Ascending aorta (tissue), 2 donors: ENCODE measurements at places on chromosomes 3 and 15. TPM values are rescaled to one million over a fixed set of nuclear protein-coding genes. Genes with fewer than 3 reads are reported as not detected.
A peak's percentile ranks its signal among the peaks of the same experiment; 100 is the strongest.

Gene GRM2
- total RNA-seq: not detected

Gene SCAANT1
- not detected for total RNA-seq

- H3K36me3 ChIP-seq: peaks cover 10% of the 10 kb centered on the region
- H3K4me1 ChIP-seq: peaks cover 31% of the 10 kb centered on the region
- no peak for DNase-seq
- H3K27me3 ChIP-seq: no peaks in the 10 kb centered on the region
- H3K27ac ChIP-seq: peak overlapping the region; percentile 80
- H3K4me3 ChIP-seq: peak overlapping the region; percentile 20
Observed at GRCh38 chr15:90609242-90610180, 79.8 kb downstream of the CRTC3 start.

- DNase-seq: no peak
- no peak overlapping the region for H3K4me3 ChIP-seq
- no peak overlapping the region for H3K27ac ChIP-seq
- no peaks in the 10 kb centered on the region for H3K4me1 ChIP-seq
Observed at GRCh38 chr15:94259863-94260262, 28.5 kb downstream of the MCTP2 start.

DNA sequence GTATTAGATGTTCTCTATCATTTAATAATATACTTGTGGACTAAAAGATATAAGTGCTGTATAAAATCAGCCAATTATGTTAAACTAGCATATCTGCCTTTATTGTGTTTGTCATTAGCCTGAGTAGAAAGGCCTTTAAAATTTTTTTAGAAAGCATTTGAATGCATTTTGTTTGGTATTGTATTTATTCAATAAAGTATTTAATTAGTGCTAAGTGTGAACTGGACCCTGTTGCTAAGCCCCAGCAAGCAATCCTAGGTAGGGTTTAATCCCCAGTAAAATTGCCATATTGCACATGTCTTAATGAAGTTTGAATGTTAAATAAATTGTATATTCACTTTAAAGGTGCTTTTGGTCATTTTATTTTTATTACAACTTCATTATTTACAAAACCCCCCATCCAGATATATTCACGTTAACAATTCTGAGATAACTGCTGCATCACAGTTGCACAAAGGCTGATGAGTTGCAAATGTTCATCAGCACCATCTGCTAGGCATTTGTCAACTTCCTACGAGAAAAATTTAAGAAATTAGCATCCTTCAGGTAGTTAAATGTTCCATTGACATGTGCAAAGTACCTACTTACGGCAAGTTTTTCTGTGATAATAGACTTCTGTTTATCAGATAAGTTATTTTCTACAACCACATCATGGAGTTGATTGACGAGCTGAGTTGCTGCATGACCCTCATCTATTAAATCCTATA, 6.3 kb downstream of the EIF4A2 start:
- H3K27ac ChIP-seq: no peak overlapping the region
- no peaks in the 10 kb centered on the region for H3K27me3 ChIP-seq
- peaks cover 50% of the 10 kb centered on the region for H3K36me3 ChIP-seq
- DNase-seq: no peak
- peaks cover 10% of the 10 kb centered on the region for H3K4me1 ChIP-seq

DNA sequence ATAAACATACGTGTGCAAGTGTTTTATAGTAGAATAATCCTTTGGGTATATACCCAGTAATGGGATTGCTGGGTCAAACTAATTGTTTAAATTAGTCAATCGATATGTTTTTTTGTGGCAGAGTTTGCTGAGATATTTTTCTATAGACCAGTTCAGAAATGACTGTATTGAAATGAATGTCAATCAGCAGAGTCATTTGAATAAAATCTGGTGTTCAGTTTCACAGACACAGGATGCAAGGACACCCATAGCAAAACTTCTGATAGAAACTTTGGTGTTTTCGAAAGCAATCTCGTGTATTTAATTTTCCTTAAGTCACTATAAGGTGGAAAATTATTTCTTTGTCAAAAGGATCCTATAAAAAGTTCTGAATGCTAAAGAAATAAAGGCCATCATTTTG, 434.4 kb downstream of the RAP2B start:
- no peaks in the 10 kb centered on the region for H3K4me1 ChIP-seq
- no peak overlapping the region for H3K4me3 ChIP-seq
- H3K27me3 ChIP-seq: no peaks in the 10 kb centered on the region
- no peak for DNase-seq
- H3K36me3 ChIP-seq: no peaks in the 10 kb centered on the region

- no peaks in the 10 kb centered on the region for H3K36me3 ChIP-seq
- DNase-seq: no peak
- no peaks in the 10 kb centered on the region for H3K4me1 ChIP-seq
- no peak overlapping the region for H3K4me3 ChIP-seq
- no peak overlapping the region for H3K27ac ChIP-seq
Observed at GRCh38 chr3:166367947-166368533, 530.8 kb upstream of the BCHE start.

- peaks cover 13% of the 10 kb centered on the region for H3K4me1 ChIP-seq
- DNase-seq: no peak
- H3K27ac ChIP-seq: peak overlapping the region; percentile 76
- H3K36me3 ChIP-seq: no peaks in the 10 kb centered on the region
Observed at GRCh38 chr3:98778852-98779413, 15.8 kb downstream of the ST3GAL6 start.

DNA sequence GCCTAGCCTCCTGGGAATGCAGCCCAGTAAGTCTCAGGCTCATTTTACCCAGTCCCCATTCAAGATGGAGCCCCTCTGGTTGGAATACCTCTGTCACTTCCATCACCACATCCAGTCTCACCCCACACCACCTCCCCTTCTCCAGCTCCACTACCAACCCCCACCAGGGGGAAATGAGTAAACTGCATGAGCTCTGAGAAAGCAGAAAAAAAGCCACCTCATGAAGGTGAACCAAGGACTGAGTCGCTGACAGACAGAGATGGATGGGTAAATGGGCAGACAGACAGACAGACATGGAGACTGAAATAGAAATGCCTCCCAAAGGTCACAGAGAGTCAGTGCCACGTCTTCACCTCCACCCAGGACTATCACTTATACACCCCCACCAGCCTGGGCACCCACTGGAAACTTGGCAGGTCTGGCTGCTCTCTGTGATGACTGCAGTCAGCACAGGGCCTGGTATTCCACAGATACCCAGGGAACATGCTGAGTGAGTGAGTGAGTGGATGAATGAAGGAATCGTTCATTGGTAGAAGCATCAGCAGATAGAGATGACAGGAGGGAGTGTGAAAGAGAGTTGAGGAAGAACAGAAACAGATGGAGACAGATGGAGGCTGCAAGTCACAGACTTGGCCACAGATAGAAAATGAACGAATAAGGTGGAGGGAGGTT, 4.9 kb upstream of the LOXL1 start:
- peak overlapping the region; percentile 92 for H3K27ac ChIP-seq
- no peak for DNase-seq
- peaks cover 13% of the 10 kb centered on the region for H3K36me3 ChIP-seq
- H3K4me3 ChIP-seq: no peak overlapping the region
- peaks cover 46% of the 10 kb centered on the region for H3K4me1 ChIP-seq

DNA sequence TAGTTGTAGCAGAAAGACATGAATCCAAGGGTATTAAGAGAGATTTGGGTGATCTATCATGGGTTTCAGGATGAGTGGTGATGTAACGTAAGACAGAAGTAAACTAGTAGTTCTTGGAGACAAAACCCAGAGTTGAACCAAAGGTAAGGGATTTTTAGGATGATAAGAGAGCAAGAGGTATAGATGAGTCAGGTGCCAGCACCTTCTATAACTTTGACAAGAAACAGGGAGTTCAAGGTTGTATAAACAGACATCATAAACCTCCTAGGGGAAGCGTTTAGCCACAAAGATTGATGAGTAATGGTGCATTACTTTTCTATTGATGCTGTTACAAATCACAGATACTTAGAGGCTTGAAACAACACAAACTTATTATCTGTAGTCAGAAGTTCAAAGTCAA, 447.3 kb upstream of the ARHGEF26 start:
- H3K36me3 ChIP-seq: no peaks in the 10 kb centered on the region
- no peaks in the 10 kb centered on the region for H3K4me1 ChIP-seq
- H3K27me3 ChIP-seq: no peaks in the 10 kb centered on the region
- DNase-seq: no peak

GRCh38 chr3:17307482-17307881, 422.7 kb downstream of the PLCL2 start:
- no peaks in the 10 kb centered on the region for H3K4me1 ChIP-seq
- peaks cover 10% of the 10 kb centered on the region for H3K36me3 ChIP-seq
- no peaks in the 10 kb centered on the region for H3K27me3 ChIP-seq
- H3K27ac ChIP-seq: no peak overlapping the region
- no peak for DNase-seq
- no peak overlapping the region for H3K4me3 ChIP-seq

DNA sequence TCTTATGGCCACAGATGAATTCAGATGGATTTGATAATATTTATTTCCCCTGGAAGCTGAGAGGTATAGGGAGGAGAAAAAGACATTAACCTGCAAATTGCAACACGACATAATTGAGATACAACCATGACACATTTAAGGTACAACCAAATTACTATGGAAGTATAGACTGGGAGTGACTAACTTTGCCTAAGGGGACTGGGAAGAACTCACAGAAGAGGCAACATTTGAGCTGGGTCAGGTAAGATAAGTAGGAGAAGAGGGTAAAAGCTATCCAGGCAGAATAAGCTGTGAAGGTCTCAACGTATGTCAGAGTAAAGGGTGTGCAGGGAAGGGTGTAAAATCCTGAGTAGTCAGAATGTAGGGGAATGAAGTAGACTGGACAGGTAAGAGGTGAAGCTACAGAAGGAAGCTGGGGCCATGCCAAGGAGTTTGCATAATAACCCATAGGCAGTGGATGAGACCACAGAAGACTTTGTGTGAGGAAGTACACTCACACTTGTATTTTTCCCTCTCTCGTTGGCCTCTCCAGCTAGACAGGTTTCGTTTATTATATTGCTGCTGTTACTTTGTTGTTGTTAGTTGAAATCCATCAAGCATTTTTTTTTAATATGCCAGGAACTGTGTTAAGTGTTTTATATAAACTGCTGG, 28.0 kb upstream of the PTX3 start:
- no peaks in the 10 kb centered on the region for H3K36me3 ChIP-seq
- no peak overlapping the region for H3K27ac ChIP-seq
- no peaks in the 10 kb centered on the region for H3K4me1 ChIP-seq
- no peaks in the 10 kb centered on the region for H3K27me3 ChIP-seq
- no peak for DNase-seq

GRCh38 chr3:186492385-186492984, 51.7 kb downstream of the CRYGS start:
- H3K4me1 ChIP-seq: no peaks in the 10 kb centered on the region
- no peak for DNase-seq
- H3K27me3 ChIP-seq: no peaks in the 10 kb centered on the region
- H3K4me3 ChIP-seq: no peak overlapping the region
- H3K36me3 ChIP-seq: no peaks in the 10 kb centered on the region

GRCh38 chr15:43118286-43118685, 12.4 kb upstream of the UBR1 start:
- no peak for DNase-seq
- no peak overlapping the region for H3K4me3 ChIP-seq
- no peaks in the 10 kb centered on the region for H3K27me3 ChIP-seq
- H3K4me1 ChIP-seq: no peaks in the 10 kb centered on the region
- H3K27ac ChIP-seq: no peak overlapping the region

DNA sequence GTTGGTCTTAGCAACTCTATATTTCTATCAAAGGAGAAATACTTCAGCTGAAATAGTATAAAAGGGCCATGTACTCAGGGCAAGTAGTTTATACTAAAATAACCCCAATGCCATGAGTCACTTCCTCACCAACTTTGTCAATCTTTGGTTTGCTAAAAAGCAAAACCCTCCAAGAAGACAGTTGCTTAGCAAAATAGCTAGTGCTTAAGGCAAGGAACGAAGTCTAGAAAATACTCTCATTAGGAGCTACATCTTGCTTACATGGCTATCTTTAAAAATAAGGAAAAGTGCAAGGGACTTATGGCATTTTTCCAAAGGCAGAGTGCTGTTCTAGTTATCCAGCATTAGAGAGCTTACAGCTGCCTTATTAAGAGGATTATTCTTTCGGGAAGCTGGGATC, 28.4 kb downstream of the P3H2 start:
- peaks cover 22% of the 10 kb centered on the region for H3K4me1 ChIP-seq
- no peaks in the 10 kb centered on the region for H3K27me3 ChIP-seq
- peak overlapping the region; percentile 69 for H3K27ac ChIP-seq
- no peak for DNase-seq
- H3K36me3 ChIP-seq: no peaks in the 10 kb centered on the region

DNA sequence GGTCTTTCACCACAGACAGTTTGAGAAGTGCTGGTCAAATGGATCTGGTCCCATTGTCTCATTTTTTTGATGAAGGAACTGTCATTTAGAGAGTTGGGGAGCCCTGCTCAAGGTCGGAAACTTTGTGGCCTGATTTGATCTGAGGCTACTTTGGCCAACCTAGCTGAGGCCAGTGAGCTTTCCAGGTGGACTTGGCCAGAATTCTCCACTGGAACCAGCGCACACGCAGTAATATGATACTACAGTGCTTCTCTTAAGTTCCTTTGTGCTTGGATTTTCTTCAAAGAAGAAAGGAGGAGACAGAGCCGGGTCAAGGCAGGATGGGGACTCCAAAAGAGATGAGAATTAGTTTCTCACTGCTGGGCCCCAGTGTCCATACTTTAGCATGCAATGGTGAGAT, 50.5 kb downstream of the CCNB2 start:
- no peaks in the 10 kb centered on the region for H3K27me3 ChIP-seq
- peaks cover 2% of the 10 kb centered on the region for H3K4me1 ChIP-seq
- H3K36me3 ChIP-seq: peaks cover 65% of the 10 kb centered on the region
- H3K27ac ChIP-seq: no peak overlapping the region
- no peak overlapping the region for H3K4me3 ChIP-seq

DNA sequence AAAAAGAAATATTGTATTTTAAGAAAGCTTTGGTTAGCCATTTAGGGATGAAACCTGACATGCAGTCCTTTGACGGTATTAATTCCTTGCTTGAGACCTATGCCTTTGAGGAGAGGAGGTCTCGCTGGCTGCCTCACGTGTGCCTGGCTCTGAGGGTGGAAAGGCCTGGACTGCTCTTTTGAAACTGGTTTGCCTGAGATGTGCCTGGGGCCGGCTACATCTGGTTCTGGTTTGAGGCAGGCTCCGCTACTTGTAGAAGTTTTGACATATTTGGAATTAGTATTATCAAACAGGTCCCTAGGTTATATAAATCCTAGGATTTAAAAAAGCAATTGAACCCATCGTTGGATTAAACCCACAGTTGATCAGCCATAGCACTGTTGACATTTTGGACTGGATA, 6.5 kb downstream of the NISCH start:
- H3K36me3 ChIP-seq: peaks cover 51% of the 10 kb centered on the region
- H3K4me1 ChIP-seq: peaks cover 3% of the 10 kb centered on the region
- H3K4me3 ChIP-seq: no peak overlapping the region
- H3K27me3 ChIP-seq: no peaks in the 10 kb centered on the region
